ENCODE measurements at places on chromosomes 7 and 10.

GRCh38 chr10:70914316-70914864 lies 26.0 kb upstream of the PCBD1 start:
- DNase-seq = no peak

DNA sequence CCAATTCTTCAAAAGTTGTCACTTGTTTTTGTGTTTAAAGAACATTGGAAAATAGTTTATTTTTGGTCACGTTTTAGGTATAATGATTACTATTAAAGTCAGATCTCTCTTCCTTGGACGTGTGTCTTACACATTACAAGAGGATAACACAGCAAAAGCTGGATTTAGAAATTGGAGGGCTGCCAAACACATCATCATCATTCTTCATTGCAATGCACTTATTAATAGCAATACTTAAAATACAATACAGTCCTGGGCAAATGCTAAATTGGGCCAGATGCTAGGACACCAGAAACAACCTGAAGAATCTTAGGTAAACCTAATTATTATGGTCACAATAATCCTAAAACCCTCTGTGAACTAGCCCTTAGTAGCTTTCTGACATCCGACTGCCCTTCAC lies 303.6 kb downstream of the DGKB start:
- DNase-seq = no peak

DNA sequence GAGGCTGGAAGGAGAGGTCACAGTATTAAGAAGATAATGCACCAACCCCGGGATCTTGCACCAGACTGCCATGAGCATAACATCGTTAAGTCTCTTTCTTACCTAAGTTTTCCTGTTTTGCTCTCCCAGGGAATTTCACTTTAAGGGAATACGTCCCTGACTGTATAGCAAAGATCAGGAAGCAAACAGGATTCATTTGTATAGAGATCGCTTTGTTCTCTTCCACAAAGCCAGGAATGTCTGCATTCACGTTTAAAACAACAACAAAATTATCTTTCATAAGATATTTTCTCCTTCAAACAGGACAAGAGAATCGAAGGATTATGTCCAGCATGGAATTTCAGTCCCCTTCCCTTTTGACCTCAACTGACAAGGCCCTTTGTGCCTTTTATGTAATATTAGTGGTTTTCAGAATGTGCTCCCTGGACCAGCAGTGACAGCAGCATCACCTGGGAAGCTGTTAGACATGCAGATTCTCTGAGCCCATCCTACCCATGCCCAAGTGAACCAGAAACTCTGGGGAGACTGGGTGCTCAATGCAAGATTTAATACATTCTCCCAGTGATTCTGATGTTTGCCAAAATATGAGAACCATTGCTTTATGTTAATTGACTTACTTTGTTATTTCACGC lies 286.3 kb downstream of the FGFR2 start:
- DNase-seq = no peak

DNA sequence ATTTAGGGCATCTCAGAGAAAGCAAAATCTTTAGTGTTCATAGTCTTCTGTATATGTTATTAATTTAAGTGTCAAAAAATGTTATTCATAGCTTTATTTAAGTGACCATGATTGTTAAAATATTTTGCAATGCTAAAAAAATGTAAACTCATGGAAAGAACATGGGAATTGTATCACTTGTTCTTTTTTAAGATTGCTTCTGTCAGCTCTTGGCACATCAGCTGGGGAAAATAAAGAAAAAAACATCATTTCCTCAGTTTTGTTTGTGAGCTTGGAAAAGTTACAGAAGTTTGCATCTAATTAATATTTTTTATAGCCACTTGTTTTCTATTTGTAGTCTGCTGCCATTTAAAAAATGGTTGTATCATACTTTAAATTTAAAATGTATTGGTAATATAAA lies 285.9 kb upstream of the CSTF2T start:
- DNase-seq = no peak

DNA sequence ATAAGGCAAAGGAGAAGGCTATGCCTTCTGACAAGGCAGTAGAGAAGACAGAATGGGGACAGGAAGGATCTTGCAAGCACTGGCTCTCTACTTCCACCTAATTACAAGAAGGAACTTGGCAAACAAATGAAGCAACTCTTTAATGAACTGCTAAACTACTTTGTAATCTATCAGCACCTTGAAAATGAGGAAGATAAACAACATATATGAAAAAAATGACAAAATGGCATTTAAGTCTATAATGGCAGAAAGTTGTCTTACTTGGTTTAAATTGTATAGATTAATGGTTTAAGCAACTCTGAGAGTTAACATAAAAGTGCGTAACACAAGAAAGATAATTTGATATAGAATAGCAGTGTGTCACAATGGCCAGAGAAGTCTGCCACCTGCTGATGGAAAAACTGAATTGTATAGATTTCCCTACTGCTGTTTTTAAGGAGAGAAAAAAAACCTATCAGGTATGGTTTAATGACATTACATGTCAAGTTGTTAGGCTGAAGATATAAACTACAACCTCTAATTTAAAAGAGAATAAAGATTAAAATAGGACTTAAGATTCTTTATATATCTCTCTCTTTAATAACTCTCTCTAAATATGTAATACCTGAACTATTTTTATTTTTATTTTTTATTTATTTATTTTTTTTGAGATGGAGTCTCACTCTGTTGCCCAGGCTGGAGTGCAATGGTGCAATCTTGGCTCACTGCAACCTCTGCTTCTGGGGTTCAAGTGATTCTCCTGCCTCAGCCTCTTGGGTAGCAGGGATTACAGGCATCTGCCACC lies 11.8 kb downstream of the NT5C3A start:
- DNase-seq = no peak

DNA sequence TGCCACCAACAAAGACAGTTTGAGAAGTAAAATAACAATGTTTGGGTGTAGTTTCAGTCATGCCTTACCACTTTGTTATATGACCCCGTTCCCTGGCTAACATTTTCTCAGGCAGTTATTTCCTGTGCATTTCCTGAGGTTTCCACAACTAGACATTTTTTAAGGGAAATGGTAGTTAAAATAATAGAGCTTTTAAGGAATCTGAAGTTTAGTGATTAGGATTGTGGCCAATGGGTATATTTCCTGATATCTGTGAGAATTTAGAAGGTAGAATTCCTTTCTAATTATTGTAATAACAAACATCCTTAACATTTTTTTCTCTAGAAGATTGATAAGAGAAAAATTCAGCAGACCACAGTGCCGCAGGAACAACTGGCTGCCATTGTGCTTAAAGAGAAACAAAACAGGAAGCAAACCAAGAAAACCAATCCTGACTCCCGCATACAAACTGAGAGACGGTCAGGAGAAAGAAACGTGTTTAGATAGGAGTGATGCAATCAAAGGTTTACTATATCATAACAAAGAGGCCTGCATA lies 193.6 kb downstream of the MBL2 start:
- DNase-seq = no peak

DNA sequence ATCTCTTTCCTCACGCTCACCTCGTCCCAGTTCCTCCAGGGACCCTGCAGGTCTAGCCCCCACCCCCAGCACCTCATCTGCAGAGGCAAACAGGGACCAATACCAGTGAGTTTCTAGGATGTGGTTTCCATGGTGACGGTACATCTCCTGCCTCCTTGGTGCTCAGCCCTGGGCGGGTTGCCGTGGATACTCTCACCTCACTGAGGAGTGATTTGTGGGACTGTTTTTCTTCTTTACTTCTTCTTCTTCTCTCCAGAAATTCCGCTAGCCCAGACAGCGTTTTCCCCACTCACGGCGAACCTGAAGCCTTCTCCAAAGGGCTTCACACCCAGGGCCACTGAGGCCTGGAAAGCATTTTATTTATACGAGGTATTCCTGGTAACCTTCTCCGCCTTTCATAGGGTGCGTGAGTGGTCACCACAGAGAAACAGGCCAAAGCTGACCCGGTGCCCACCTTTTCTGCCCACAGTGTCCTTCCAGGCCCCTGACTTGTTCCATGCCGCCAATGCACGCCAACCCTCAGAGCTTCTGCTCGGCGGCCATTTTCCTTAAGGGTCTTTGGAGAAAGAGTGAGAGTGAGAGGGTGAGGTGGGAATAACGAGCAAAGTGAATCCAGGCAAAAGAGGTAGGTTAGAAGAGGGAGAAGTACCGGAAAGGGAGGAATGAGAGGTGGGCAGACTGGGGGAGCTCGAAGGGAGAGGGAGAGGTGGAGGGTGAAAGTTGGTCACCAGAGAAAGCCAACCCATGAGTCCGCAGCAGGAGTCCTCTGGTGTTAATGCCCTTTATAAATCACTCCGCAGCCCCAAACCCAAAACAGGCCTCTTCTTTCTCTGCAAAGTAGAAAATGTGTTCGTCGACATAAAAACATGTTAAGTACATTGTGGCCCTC lies 15.5 kb downstream of the FAM241B start:
- DNase-seq = no peak

- no peak for DNase-seq
These were observed 8.5 kb upstream of the GLCCI1 start for GRCh38 chr7:7959979-7960670.

GRCh38 chr10:48905311-48905710 lies 34.3 kb downstream of the LRRC18 start:
- no peak for DNase-seq

DNA sequence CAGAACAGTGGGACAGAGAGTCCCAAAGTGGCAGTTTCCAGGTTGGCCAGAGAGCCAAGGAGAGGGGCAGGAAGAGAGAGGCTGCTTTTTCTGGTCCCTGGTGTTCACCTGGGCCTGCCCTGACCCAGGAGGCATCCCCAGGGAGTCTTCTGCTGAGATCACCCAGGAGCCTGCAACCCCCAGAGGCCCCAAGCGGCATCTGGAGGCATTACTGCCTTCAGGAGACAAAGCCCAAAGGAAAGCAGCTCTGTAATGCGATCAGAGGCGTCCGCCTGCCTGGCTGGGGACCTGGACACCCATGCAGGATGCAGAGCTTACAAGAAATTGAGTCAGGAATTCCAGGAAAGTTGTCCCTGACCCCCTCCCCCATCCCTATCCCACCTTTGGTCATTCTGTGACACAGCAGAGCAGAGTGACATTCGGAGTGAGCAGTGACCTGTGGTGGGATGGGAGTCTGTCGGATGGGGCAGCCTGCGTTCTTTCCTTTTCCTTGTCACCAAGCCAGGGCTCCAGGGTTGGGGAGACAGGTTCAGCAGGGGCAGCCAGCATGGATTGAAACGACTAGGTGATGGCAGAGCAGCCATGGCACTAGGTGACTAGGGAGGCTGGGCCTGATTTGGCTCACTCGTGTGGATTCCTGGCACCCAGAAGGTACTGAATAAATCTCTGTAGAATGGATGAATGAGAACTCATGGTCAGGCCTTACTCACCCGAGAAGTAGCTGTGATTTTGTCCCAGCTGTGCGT lies 10.4 kb downstream of the UNC5B start:
- DNase-seq = no peak

GRCh38 chr10:123970927-123971286 lies 79.3 kb upstream of the CPXM2 start:
- no peak for DNase-seq

- DNase-seq = no peak
These were observed 32.1 kb downstream of the PLAC9 start for GRCh38 chr10:80164596-80164995.

DNA sequence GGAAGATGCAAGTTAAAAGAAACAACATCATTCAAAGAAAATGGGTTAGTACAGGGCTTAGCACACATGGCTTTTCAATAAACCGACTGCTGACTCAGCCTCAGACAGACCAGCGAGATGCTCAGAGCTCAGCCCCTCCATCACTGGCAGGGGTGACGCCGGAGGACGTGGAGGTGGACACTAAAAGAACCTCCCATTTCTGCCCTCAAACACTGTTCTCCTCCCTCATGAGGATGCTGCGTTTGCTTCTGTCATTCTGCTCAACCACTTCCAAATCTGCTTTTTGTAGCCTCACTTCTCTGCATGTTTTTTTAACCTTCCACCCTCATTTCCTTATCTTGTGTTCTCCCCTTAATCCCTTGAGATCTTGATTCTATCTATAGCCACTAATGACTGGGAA lies 15.3 kb downstream of the DENND11 start:
- no peak for DNase-seq

DNA sequence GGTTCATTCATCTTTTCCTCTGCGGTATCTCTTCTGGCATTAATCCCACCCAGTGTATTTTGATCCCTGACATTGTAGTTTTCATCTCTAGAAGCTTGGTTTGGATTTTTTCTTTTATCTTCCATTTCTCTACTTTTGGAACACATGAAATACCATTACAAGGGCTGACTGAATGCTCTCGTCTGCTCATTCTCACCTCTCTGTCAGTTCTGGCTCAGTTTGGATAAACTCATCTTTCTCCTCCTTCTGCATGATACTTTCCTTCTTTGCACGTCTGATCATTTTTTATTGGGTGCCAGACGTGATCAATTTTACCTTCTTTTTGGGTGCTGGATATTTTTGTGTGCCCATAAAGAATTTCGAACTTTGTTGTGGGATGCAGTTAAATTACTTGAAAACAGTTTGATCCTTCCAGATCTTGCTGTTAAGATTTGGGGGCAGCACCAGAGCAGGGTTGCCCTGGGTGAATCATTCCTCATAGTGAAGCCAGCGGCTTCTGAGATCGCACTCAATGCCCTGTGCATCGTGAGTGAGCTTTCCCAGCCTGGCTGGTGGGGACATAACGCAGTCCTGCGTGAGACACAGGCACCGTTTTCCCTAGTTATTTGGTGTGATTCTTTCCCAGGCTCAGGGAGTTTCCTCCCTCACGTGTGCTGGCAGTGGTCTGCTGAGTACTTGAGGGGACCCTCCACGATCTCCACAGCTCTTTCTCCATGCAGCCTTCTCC lies 53.8 kb downstream of the LHPP start:
- DNase-seq = no peak

GRCh38 chr7:49255054-49255453 lies 330.7 kb downstream of the CDC14C start:
- no peak for DNase-seq

- no peak for DNase-seq
These were observed 109.9 kb downstream of the REEP3 start for GRCh38 chr10:63630931-63631680.

- no peak for DNase-seq
These were observed 212.8 kb downstream of the PTN start for GRCh38 chr7:137130751-137131158.

GRCh38 chr10:91512458-91512857 lies 102.3 kb downstream of the HECTD2 start:
- DNase-seq = no peak

DNA sequence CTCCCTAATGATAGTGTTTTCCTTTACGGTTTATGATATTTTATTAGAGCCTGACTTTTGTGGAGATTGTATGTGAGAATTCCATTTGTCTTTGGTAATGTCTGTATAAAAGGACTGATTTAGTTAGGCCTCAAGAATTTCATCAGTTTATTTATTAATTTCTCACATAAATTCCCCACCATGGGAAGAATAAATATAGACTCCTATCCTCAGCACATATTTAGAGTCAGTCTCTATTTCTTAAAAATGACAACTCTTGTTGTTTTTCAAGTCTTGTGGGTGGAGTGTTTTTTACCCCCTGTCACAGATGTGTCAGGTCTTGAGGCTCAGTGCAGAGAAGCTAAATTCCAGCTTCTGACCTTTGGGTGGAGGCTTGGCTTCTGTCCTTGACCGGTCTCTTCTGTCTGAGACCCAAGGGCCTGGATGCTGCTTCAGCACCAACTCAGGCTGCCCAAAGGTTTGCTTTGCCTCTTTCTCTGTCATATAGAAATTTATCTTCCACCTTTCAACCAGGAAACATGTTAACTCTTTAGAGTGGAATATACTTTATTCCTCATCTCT lies 117.3 kb upstream of the INHBA start:
- no peak for DNase-seq
